ENCODE measurements at places on chromosomes 12 and 14. TPM values are rescaled to one million over a fixed set of nuclear protein-coding genes. Genes with fewer than 3 reads are reported as not detected.

Gene LGMN
- 20.0 TPM for total RNA-seq

Gene GRIP1
- 8.2 TPM for total RNA-seq

Gene NR4A1
- 2.9 TPM for total RNA-seq

Gene SCYL2
- 47.5 TPM for total RNA-seq

Gene GLIPR1L1
- not detected for total RNA-seq

Gene MYO1H
- total RNA-seq, result not detected

Gene RD3L
- total RNA-seq, result not detected

Gene TAS2R30
- 2.1 TPM for total RNA-seq

Gene OTX2
- total RNA-seq, result not detected

Gene INHBE
- 2.1 TPM for total RNA-seq

Gene TCL1A
- not detected for total RNA-seq

Gene TAS2R14
- 1.6 TPM for total RNA-seq

Gene TPH2
- total RNA-seq, result not detected

Gene TGM1
- 16.9 TPM for total RNA-seq

Gene ANKRD33
- not detected for total RNA-seq

Gene DLK1
- total RNA-seq, result not detected

Gene SPX
- 203 TPM for total RNA-seq

Gene OR6C6
- not detected for total RNA-seq

Gene TAS2R7
- not detected for total RNA-seq

Gene CCDC38
- total RNA-seq, result not detected

Data from MCF 10A (cell line).